ENCODE measurements at places on chromosomes 2 and 18.

GRCh38 chr18:692824-693223, 19.6 kb downstream of the ENOSF1 start:
- DNase-seq: no peak

GRCh38 chr2:121388371-121388770, 103.4 kb upstream of the TFCP2L1 start:
- DNase-seq: no peak

DNA sequence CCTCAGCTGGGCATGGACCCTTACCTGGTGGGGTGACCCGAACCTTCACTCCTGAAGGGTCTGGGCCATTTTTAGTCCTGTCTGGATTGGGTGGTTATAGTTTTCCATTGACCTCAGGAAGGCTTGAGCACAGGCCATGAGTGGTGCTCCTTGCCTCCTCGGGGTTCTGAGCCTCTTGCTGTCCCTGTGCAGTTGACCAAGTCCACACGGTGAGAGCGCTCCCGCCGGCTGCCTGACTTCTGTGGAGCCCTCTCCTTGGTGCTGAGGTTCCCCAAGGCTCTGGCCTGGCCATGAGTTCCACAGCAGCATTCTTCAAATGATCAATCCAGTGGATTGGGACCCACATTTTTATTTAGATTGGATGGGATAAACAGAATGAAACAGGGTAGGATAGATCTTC, 159.5 kb downstream of the SEPTIN10 start:
- no peak for DNase-seq

DNA sequence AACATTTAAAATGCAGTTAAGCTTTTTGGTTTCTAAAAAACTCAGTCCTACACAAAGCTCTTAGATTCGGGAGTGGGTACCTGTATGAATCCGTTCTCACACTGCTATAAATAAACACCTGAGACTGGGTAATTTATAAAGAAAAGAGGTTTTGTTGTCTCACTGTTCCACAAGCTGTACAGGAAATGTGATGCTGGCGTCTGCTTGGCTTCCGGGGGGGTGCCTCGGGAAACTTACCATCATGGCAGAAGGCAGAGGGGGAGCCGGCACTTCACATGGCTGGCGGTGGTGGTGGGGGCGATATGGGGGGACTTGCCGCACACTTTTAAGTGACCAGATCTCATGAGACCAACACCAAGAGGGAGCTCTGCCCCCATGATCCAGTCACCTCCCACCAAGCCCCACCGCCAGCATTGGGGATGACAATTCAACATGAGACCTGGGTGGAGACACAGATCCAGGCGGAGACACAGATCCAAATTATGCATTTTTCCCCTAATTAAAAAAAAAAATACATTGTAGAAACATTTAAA, 222.5 kb downstream of the GBX2 start:
- DNase-seq: no peak

DNA sequence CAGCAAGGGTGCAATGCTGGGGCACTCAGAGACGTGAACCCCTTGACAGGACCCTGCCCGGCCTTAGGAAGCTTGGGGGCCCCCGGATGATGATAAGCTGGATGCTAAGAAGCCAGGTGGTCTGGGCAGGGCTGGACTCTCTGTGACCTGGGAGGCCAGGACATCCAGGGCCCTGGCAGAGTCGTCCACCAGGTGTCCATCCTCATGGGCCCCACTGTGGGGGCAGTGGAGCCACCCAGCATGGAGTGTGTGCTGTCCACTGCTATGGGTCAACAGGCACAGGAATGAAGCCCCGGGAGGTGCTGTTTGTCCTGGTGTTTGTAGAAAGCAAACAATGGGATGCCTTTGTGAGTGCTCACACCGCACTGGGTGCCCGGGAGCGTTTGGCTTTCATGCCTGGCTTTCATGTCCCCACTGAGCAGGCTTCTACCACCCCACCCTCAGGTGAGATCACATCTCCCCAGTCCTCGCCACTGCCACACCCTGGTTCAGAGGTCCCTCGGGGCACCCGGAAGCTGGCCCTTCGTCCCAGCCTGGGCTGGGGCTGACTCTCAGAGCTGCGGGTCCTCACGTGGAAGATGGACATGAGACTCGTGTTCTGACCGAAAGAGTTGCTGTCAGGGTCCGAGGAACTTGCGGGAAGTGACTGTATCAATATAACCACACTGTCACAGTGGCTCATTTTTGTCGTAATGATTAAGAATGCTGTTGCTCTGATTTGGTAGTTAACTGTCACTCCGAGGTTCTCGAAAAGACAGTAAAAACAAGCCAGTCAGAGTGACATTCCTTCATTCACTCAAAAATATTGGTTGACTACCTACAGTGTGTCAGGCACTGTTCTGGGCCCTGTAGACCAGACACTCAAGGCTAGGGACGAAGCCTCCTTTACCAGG, 53.3 kb downstream of the INHBB start:
- DNase-seq: no peak

GRCh38 chr2:15241201-15241600, 319.9 kb downstream of the NBAS start:
- DNase-seq: no peak

- no peak for DNase-seq
Observed at GRCh38 chr2:211387734-211388133, 831.3 kb downstream of the CPS1 start.
